ENCODE measurements at places on chromosomes 11 and 22.
A peak's percentile ranks its signal among the peaks of the same experiment; 100 is the strongest.

DNA sequence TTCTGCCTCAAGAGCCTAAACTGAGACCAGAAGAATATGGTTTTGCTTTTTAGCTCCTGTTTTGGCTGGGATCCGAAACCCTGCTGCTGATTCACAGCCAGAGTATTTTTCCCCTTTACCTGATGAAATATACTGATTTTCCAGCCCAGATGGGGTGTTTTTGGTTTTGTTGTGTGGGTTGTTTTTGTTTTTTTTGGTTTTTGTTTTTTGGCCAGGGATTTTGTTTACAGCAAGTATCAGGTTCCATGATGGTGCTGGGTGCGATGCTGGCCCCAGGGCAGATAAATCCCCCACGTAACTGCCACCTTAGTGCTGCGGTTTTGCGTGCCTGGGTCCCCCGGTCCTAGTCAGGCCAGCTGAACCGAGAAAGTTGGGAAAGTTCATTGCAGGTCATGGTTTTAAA is 103.7 kb downstream of the ZBTB16 start:
- DNase-seq, result no peak

DNA sequence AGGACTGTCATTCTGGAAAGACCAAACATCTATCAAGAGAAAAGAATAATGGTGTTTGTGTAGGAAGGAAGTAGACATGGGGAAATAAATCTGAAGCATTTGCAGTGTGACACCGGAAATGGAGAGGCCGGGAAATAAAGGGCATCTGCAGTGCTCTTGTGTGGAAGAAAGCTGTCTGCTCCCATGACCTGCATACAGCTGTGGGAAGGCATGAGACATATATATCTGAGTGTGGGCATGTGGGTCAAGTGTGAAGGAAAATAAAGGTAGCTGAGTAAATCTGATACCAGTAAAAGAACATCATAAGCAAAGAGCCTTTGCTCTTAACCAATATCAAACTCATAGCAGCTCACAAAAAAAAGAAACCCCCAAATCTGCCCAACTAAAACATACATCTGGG is 72.1 kb upstream of the OR5AK2 start:
- DNase-seq, result no peak

- DNase-seq, result no peak
These were observed 32.4 kb downstream of the PIK3IP1 start for GRCh38 chr22:31259798-31260473.

- DNase-seq, result no peak
These were observed 8.6 kb upstream of the APBB1 start for GRCh38 chr11:6427516-6427915.

DNA sequence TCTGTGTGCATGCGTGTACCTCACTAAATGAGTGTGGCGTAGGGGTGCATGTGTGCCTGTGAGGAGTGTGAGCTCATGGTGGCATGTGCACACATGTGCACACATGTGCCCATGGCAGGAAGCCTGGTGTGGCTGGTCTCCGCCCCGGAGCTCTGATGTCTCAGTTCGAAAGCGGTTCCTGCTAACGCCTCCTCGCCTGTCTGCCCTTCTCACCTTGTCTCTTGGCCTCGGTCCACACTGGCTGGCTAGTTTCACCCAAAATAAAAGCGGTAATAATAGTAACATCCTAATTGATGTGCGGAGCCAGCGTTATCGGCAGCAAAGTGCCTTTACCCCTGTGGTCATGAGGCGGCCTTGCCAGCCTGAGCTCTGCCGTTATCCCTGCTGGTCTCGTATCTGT is 1190.4 kb downstream of the BRD1 start:
- DNase-seq, result no peak

GRCh38 chr11:64121663-64122410 is 44.1 kb downstream of the MACROD1 start:
- peak; percentile 84 for DNase-seq

- DNase-seq, result peak; percentile 88
These were observed 158.7 kb downstream of the RAB38 start for GRCh38 chr11:88016392-88017170.

GRCh38 chr11:45252134-45252856 is 33.8 kb downstream of the SYT13 start:
- DNase-seq, result peak; percentile 23

DNA sequence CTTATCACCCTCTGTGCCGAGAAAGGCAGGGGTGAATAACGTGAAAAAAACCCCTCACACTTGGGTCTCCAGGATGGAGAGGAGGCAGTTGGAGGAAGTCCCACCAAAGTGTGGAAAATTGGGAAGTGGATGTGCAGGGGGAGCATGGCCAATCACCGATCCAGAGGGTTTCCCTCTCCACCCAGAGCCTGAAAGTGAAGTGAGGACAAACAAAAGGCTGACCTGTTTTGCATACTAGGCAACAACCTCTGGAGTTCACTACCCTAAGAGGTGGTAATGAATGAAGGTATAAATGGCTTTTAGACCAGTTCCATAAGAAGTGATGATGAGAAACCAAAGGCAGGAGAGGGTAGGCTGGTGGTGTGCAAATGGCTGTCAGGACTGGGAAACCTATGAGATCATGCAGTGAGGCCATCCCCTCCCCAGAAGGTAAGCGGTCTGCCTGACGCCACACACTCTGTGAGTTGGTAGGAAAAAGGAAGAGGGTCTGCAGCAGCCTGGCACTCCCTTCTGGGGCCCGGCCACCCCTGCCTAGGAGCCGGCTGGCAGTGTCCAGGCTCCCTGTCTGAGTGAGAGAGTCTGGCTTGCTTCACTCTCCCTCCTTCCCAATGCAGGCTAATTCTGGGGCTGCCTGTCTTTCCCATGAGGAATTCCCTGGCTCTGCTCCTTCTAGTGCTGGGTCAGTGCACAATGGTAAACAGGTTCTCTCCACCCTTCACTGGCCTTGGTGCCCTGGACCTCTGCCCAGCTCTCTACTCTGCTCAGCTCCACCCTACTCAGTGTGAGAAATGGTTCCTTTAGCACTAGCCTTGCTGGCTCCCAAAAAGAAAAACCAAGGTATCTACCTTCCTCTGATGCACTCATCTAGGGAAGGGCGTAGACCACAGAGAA is 15.6 kb downstream of the TBC1D10A start:
- DNase-seq, result no peak

DNA sequence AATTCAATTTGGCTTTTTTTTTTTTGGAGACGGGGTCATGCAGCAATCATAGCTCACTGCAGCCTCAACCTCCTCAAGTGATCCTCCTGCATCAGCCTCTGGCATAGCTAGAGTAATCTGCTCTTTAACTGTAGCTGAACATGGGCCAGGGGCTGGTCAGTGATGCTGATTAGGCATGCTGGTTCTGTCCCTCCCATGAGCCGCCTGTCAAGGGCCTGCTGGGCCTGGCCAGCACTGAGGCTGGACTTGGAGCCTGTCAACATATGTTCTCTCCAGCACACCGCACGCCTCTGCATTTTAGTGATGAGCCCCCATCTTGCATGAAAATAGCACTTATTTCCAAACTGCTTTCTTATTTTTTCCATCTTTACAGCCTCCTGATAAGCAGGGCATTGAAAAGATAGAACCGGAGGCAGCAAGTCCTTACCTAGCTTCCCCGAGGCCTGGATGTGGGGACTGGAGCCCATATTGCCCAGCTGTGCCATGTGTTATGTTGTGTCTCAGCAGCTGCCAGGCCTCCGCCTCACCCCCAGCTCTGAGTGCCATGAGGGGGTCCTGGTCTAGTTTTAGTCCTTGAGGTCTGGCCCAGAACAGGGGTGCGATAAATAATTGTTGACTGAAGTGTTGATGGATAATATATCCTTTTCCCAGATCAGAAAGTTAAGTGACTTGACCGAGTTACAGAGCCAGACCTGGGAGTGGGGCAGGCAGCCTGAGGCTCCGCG is 80.0 kb downstream of the CTTN start:
- DNase-seq, result no peak

- no peak for DNase-seq
These were observed 35.7 kb downstream of the TBCEL start for GRCh38 chr11:121059605-121060004.

GRCh38 chr11:8267831-8268529 is 4.3 kb upstream of the LMO1 start:
- DNase-seq, result no peak

GRCh38 chr22:36409911-36410756 is 22.4 kb upstream of the MYH9 start:
- DNase-seq, result peak; percentile 72

- DNase-seq, result no peak
These were observed 78.4 kb downstream of the C2CD3 start for GRCh38 chr11:74092425-74092824.

- no peak for DNase-seq
These were observed 414 bp downstream of the OR52D1 start for GRCh38 chr11:5488798-5489399.

DNA sequence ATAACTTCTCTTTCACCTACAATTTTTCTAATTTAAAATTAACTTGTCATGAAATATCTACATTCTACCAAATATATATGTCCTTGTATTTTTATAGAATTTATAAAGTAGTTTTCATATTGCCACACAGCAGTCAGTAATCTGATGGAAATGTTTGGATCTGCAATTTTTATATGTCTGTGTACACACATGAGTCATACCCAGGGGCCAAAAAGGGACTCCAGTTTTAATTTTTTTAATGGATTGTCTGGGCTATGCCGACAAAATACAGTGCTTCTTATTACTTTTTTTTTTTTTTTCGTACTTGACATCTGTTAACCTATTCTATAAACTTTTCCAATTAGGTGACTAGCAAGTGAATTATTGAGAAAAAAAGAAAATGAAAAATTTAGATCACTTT is 6.3 kb downstream of the GUCY1A2 start:
- peak; percentile 22 for DNase-seq

GRCh38 chr11:126115127-126115495 is 52.4 kb upstream of the CDON start:
- no peak for DNase-seq

- no peak for DNase-seq
These were observed 42.1 kb upstream of the JAM3 start for GRCh38 chr11:134026655-134027343.

GRCh38 chr11:17713851-17714250 is 5.5 kb upstream of the MYOD1 start:
- no peak for DNase-seq

DNA sequence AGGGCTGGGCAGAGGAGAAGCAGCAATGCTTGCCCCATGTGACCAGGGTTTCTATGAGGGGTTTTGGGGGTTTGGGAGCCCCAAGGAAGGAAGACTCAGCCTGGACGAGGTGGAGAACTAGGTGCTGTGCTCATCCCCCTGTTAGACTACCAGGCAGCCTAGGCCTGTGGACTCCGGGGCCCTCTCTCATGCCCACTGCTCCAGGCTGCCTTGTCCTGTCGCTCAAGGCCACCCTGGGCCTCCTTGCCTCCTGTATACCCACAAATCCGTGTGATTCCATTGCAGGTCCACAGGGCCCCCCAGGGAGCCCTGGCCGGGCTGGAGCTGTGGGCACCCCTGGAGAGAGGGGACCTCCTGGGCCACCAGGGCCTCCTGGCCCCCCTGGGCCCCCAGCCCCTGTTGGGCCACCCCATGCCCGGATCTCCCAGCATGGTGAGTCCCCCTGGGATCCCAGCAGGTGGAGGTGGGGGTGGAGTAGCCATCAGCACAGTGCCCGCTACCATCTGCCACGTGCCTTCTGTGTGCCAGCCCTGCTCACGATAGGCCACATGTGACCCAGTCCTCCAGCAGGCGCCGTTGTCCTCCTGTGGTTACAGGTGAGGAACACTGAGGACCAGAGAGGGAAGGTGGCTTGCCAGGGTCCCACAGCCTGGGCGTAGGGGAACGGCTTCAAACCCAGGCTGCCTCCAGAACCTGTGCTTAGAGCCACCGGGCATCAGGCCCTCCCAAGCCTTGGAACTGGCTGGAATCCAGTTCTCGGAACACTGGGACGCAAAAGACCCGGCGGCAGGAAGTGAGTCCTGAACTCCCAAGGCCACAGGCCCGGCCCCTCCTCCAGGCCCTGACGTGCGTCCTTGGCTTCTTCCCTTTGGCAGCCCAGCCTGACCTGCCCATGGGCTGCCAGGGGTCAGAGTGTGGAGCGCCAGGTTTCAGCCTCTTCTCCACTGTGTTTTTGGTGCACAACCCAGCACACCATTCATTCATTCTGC is 26.6 kb downstream of the EMID1 start:
- no peak for DNase-seq

DNA sequence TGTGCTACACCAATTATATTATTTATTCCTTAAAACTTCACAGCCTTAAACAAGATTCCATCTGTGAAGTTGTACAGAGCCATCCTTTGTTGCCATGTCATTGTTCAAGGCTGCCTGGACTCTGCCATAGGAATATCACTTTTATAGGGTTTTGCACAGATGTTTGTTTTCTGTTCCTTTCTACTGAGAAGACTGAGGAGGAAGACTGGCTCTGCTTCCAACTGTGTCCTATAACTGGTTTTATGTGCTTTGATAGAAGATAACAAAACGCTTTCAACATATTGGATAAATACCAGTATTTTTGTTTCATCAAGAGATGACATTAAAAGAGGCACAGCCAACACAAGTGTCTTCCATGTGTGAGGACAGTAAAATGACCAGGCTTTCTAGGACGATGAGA is 120.6 kb downstream of the CD44 start:
- no peak for DNase-seq

DNA sequence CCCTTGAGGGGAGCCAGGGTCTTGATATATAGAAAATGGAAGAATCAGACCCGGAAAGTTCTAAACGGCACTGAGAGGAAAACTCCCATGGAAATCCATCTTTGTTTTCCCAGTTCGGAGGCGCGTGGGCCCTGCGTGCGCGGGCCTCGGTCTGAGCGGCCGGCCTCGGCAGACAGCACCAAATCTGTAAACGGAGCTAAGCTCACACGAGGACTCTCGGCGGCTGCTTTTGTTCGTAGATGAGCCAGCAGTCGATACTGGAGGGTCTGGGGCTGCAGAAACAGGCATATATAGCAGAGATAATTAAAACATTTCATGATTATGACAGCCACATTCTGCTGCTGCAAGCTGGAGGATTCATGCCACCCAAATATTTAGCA is 68.5 kb upstream of the PPARA start:
- no peak for DNase-seq
